Mesothelial cell of epicardium (in vitro differentiated cells): ENCODE measurements at places on chromosomes 16 and 17.

GRCh38 chr17:57874058-57874419, 24.2 kb upstream of the MRPS23 start:
- no peak for DNase-seq

DNA sequence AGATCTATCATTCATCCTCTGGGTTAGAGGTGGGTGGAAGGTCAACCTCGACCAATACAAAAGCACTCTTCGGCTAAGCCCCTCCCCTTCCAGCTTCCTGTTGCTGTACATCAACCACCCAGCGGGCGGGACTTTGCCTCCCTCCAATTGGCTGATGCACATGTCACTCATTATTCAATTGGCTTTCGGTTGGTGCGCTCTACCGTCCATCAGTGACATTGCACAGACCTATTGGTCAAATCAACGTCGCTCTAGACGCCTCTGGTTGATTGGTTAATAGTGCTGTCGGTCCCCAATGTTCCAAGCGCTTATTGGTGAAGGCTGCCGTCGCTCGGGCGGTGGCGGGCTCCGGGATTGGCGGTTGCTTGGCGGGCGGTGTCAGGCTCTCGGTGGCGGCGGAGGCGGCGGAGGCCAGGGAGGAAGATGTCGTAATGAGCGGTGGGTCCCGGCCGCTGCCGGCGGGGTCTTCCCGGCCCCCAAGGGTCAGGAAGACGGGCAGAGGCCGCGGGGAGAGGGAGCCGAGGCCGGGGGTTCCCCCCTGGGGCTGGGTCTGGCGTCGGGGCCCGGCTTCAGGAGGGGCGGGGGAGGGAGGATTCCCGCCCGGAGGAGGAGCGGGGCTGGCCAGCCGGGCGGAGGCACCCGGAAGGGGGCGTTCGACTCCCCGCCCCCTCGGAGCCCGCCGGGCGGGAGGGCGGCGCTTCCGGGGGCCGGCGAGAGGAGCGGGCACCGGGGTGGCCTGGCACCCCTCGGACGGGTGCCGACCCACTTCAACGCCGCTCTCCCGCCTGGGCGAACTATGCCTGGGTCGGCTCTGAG, at the start of gene SP2:
TSS of gene SP2 (plus strand) at position 381 of the 816 bp plus-strand sequence. CDS start at position 432, 51 bp downstream.
- peak; percentile 95 for DNase-seq

DNA sequence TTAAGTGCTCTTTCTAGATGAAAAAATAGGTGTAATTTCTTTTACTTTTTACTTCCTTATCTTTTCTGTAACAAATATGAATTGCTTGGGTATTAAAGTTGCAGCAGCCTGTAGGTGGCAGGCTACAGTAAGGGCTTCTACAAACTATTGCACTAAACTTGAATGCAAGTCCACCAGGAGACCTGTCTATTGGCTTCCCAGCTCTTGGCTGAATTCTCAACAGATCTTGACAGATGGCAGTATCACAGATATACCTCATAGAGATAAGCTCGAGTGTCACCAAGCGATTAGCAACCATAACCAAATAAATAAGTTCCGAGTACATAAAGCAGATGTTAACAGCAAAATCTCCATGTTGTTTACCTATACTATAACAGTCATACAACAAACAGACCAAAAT, 5.9 kb downstream of the BBS2 start:
- no peak for DNase-seq

DNA sequence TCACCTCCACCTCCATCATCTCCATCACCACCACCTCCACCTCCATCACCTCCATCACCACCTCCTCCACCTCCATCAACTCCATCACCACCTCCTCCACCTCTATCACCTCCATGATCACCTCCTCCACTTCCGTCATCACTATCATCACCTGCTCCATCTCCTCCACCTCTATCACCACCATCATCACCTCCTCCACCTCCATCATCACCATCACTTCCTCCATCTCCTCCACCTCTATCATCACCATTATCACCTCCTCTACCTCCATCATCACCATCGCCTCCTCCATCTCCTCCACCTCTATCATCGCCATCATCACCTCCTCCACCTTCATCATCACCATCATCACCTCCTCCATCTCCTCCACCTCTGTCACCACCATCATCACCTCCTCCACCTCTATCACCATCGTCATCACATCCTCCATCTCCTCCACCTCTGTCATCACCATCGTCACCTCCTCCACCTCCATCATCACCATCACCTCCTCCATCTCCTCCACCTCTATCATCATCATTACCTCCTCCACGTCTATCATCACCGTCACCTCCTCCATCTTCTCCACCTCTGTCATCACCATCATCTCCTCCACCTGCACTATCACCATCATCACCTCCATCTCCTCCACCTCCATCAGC, 27.0 kb downstream of the ADGRG5 start:
- DNase-seq = no peak

DNA sequence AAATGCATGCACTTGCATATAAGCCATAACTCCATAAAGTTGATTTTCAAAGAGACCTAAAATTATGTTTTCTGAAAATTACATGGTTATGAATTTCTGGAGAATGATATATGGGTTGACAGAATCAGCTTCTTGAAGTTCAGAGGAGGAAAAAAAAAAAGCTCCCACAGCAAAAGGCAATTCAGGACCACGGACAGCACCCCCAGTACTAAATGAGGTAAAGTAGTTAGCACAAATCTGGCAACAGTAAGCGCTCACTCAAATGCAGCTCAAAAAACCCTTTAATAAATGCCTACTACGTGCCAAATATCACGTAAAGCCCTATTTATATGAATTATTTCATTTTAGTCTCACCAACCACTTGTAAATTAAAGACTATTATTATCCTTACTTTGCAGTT, 135.2 kb downstream of the SHISA9 start:
- DNase-seq = peak; percentile 70

DNA sequence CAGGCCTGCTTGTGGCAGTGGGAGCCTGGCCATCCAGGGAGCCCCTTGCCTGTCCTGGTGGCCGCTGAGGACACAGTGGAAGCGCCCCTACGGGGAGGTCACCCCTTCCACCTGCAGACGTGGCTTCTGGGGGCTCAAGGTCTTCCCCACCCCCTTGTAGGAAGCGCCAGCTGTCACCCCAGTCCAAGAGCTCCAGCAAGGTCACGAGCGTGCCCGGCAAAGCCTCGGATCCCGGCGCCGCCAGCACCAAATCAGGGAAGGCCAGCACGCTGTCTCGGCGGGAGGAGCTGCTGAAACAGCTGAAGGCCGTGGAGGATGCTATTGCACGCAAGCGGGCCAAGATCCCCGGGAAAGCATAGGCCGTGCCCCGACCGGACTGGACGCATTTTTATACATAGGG, 7.4 kb upstream of the IL17C start:
- no peak for DNase-seq
